ENCODE measurements at places on chromosomes 4 and X.

DNA sequence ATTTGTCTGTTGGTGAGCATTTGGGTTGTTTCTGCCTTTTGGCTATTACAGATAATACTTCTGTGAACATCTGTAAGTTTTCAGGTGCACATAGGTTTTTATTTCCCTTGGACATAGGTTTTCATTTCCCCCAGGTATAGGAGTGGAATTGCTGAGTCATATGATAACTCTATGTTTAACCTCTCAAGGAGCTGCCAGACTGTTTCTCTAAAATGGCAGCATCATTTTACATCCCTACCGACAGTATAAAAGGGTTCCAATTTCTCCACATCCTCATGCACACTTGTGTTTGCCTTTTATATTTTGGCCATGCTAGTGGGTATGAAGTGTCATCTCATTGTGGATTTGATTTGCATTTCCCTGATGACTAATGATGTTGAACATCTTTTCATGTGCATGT lies 53.5 kb downstream of the TMEM164 start:
- no peak for DNase-seq

GRCh38 chrX:54891573-54891972 lies 29.1 kb upstream of the TRO start:
- no peak for DNase-seq

DNA sequence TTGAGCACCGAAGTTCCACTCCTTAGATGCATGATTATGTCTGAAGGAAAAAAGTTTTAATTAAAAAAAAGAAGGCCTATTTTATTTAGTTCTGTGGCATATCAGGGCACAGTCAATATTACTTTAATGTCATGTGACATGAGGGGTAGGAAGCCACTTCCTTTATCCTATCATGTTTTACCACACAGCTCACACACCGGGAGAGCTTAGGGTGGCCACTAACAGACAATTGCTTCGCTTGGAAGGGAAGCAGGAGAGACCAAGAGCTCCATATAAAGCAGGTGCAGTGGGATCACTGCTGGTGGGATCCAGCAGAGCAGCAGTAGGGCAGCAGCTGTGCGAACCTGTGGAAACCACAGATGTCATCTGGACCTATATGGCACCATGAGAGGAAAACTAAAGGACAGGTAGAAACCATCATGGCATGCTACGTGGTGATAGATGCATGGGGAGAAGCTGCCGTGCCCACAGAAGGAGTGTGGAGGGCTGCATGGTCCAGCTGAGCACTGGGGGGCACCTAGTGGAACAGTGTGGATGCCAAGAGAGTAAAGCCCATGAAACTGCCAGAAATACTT lies 52.0 kb downstream of the DTHD1 start:
- DNase-seq: no peak

DNA sequence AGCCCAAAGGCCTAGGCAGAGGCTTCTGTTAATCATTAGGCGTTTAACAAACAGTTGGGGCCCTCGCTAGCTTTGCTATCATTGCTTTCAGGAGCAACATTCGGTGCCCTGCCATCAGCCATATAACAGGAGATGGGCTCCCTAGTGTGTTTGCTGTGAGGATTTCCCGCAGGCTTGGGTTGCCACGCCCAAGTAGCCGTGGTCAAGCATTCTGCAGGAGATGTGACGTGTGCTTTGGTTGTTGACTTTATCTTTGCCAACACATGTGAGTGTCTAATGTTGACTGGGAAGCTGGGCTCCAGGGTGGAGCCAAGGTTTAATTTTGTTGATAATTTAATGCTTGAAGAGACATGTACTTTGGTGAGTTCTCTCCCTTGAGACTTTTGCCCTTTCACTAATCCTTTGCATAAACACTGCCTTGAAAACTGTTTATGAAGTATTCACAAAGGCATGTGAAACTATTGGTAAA lies 184.6 kb upstream of the KIT start:
- DNase-seq: no peak

DNA sequence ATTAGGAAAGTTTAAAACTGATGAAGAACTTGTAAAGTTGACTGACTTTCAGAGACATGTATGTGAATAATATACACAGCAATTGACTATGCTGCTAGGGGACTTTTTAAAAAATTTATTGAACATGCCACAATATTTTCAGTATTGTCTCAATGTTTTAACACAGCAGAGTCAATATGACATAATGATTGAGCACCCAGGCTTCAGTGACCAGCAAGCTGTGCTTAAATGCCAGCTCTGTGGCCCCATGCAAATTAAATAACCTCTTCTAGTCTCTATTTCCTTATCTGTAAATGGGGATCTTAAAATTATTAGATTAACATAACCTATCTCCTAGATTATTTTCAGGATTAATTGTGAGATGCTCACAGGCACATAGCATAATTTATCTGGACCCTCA lies 56.8 kb upstream of the TXK start:
- no peak for DNase-seq

DNA sequence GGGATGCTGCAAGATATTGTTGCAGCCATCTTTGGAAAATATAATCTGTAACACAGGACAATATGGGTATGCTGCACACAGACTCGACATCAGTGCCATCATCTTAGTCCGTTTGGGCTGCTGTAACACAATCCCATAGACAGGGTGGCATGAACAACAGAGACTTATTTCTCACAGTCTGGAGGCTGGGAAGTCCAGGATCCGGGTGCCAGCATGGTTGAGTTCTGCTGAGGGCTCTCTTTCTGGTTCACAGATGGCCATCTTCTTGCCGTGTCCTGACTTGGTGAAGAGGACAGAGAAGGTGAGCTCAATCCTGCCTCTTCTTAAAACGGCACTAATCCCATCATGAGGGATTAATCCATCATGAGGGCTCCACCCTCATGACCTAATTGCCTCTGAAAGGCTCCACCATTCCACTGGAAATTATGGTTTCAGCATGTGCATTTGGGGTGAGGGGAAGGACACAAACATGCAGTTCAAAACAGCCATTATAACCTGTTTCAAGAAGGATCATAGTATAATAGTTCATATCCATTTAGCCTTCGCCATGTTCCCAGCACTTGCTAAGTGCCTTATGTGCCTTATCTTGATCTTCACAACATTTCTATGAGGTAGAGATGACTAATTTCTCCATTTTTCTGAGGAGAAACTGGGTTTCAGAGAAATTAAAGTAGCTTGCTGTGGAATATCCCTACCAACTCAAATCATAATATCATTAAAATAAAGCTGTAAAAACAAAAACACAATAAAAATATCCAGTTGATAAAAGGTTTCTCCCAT lies 27.9 kb upstream of the SPP1 start:
- DNase-seq: no peak

- no peak for DNase-seq
These were observed 564 bp downstream of the PGK1 start for GRCh38 chrX:78104447-78105176.

Data from stimulated activated CD4-positive, alpha-beta T cell treated with anti-CD3 and anti-CD28 coated beads, Interleukin-2, amount 100 ng/mL, for 48 hours (primary cell).